Kidney (tissue), 22 donors: ENCODE measurements at places on chromosomes 7 and 10. TPM values are rescaled to one million over a fixed set of nuclear protein-coding genes. Genes with fewer than 3 reads are reported as not detected.

The CCDC71L gene
- total RNA-seq: 26.2 TPM

The NKX2-3 gene
- total RNA-seq: not detected

The SLC18A2 gene
- total RNA-seq: 4.6 TPM

The NHLRC2 gene
- total RNA-seq: 40.8 TPM

The OGDHL gene
- 82.8 TPM for total RNA-seq

The ASB13 gene
- total RNA-seq: 47.7 TPM

The PPP1R3C gene
- total RNA-seq: 20.3 TPM

The C7orf57 gene
- total RNA-seq: 0.63 TPM

The SPDYE5 gene
- total RNA-seq: not detected

The NRG3 gene
- total RNA-seq: 5.4 TPM

The CABCOCO1 gene
- 2.3 TPM for total RNA-seq

The LLCFC1 gene
- not detected for total RNA-seq

The TPK1 gene
- total RNA-seq: 15.5 TPM

The PRKCQ gene
- total RNA-seq: 17.5 TPM

The FOXI2 gene
- 1.1 TPM for total RNA-seq

GRCh38 chr7:24916463-24917040 lies 63.4 kb downstream of the OSBPL3 start:
- DNase-seq: no peak

DNA sequence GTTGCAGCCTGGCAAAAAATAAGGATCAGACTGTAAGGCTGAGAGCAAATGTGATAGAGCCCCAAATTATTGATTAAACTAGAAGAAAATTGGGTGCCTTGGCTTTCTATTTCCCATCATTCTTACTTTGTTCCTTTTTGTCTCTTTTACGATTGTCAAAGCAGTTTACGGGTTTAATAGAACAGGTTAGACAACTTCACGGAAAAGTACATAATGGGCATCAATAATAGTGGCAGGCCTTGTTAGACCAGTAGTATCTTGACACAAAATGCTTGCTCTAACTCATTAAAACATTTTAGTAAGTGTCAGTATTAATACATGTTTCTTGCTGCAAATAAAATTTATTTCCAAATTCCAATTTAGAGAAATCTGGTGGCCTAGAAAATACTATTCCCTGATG lies 14.5 kb upstream of the GGCT start:
- no peak for DNase-seq

DNA sequence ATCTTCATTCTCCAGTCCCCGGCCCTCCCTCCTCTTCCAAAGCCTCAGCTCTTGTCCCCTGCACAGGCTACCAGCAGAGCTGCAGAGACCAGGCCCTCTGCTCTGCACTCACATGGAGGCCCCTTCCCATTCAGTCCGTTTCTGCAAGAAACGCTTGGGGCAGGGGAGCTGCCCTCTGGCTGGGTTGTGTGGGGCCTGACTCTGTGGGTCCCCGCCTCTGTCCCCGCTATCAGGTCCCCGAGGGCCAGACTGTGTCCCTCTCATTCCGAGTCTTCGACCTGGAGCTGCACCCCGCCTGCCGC lies 1.5 kb downstream of the PCOLCE start:
- no peak for DNase-seq

DNA sequence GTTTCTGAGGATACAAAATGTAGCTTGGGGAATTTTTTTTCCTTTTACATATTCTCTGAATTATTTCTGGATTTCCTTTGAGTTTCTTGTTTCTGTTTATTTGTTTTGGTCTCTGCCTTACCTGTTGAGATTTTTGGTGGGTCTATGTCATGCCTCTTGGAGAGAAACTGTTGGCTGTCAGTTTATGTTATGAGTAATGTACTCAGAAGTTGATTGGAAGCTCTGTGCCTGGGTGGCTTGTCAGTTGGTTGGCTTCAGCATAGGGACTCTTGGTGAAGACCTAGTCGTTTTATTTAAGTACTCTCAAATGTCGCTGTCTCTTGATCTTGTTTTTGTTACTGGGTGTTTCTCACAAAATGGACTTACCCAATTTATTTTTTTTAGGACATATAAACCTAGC lies 132.4 kb downstream of the CDK14 start:
- no peak for DNase-seq

DNA sequence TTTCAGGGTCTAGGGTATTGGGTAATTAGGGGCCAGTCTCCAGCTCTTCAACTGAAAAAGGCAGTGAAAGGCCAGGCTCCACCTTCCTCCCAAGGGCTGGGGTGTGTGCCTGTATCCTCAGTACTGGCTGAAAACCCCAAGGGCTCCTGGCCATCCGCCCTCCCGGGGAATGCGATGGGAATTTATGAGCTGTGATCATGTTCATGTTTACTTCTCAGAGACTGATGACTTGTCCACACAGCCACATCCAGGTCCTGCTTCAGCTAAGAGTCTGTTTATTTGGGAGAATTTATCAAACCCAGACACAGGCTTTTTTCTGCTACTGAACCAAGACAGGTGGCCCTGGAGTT lies 91.7 kb downstream of the CCDC3 start:
- DNase-seq: peak; percentile 65

DNA sequence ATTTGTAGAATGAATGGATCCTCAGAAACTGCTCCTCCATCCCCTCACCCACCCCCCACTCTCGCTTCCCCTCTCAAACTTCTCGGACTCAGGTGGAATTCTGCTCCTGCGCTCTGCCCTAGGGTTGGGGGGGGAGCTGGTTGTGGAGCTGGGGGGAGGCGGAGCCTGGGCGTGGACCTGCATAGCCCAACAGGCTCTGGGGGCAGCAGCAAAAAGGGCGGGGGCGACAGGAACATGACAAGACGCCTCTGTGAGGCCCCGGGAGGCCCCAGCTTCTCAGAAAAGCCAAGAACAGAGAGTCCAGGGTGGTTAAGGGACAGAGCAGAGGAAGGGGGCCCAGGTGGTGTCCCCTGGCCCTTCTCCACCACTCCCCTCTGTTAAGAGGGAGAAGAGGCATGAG lies 3.5 kb downstream of the TSC22D4 start:
- no peak for DNase-seq

- no peak for DNase-seq
Observed at GRCh38 chr7:134690016-134690415, 43.4 kb downstream of the BPGM start.

- DNase-seq: no peak
Observed at GRCh38 chr10:88582411-88582805, 710 bp downstream of the RNLS start.

DNA sequence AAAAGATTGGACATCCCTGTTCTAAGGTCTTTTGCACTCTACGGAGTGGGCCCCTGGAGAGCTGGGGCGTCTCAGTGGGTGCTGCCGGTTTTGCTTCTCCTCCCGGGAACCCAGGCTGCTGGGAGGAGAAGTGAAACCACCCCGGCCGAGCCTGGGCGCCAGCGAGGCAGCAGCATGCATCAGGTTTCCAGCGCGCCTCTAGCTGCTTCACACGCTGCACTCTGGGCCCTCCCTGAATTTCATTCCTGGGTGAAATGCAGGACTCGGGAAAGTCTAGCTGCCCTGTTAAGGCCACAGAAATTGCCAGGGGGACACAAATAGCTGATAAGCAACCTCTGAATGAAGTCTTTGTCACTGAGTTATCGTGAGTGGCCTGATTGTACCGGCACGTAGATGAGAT lies 127.4 kb downstream of the TRRAP start:
- DNase-seq: no peak

- no peak for DNase-seq
Observed at GRCh38 chr10:80611481-80612185, 73.9 kb downstream of the SH2D4B start.

DNA sequence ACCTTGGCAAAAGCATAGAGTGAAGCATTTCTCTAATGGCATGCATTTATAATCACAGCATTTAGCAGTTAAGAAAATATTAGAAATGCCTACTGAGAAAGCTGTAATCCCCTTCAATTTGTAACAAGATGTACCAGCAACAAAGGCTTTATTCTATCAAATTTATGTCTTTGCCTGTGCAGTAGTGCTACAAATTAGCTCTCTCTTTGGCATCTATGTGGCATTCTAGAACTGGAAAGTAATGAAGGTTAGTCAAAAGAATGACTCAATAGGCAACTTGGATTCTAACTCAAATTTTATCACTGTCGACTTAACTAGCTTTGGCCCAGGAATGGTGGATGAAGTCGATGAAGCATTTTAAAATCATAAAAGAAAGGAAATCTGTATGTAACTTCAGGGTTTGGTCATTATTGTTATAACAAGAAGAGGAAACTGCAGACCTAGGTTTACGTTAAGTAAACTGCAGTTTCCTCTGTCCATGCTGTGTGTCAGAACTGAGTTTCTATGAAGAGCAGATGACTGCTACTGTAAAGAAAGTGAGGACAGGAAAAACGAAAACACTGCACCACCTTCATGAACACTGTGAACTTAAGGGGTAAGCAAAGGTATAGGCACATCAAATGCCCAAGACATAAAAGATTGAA lies 140.0 kb downstream of the RAPGEF5 start:
- no peak for DNase-seq

DNA sequence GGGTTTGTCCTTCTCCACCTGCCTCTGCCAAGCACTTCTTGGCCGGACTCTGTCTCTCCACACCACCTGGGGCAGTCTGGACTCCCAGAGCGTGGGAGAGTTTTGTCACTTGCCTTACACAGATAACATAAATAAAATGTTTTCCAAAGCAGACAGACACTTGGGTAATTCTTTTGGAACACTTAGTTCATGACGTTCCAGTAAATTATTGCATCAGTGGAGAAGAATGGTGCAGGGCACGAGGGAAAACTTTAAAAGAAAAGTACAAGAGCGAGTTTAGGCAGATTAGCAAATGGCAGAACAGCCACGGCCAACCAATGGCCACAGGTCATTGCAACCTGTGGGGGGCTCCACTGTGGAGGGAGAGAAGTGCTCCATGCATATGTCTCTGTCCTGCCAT lies 170.6 kb upstream of the GRB10 start:
- DNase-seq: no peak

- DNase-seq: no peak
Observed at GRCh38 chr7:131501422-131501821, 55.0 kb downstream of the PODXL start.

DNA sequence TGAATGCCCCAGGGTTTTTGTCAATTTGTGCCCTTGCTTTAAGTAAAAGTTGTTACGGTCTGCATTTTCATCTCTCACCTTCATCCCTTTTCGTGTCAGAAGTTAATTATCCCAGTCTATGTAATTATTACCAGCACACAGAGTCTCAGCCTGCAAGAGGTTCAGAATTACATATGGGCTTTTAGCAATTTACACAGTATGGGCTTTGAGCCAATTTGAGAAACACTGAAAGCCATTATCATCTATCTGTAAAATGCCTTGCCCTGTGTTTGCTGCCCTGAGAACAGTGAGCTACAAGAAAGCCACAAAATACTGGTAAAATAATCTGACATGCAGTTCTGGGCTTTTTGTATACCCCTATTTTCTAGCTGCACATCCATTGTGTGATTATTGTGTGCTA lies 125.6 kb upstream of the STEAP4 start:
- DNase-seq: peak; percentile 17

- DNase-seq: no peak
Observed at GRCh38 chr7:19161671-19162070, 16.4 kb upstream of the FERD3L start.

- no peak for DNase-seq
Observed at GRCh38 chr7:128945668-128946366, 8.1 kb downstream of the IRF5 start.

DNA sequence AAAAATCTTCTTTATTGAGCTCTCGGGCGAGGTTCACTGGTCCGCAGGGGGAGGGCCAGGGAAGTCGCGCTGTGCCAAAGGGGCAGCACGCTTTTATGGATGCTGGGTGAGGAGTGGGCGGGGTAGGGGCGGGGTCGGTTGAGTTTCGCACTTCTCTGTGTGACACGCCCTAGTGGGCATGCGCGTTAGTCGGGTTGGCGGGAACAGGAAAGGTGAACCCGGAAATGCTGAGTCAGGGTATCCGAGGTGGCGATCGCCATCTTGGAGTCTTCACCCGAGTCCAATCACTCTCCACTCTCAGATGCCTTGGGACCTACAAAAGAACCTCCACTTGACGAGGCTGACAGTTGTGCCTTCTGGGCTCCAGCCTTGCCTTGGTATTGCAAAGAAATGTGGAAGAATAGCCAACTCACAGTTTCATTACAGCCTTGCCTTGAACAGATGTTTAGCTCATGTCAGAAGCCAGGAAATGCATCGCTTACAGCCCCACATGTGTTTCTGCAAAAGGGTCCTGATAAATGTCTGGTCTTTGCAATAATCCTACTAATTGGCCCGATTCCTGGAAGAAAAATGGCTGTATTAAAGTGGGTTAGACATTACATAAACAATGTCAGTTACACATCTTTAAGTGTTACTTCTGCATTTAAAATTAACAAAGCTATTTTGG lies 64.1 kb downstream of the AHR start:
- peak; percentile 30 for DNase-seq

DNA sequence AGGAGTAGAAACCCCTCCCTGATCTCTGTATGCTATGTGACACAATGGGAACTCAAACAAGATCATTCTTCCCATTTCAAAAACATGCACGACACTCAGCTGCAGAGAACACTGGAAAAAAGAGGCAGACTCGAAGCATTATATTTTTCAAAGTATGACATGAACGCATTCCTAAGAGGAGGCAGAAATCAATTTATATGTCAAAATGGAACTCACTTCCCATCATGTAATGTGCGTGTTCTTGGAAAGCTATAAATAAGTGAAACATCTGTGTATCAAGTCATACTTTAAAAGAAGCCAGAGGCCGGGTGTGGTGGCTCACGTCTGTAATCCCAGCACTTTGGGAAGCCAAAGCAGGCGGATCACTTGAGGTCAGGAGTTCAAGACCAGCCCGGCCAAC lies 142.7 kb downstream of the ICA1 start:
- DNase-seq: no peak

DNA sequence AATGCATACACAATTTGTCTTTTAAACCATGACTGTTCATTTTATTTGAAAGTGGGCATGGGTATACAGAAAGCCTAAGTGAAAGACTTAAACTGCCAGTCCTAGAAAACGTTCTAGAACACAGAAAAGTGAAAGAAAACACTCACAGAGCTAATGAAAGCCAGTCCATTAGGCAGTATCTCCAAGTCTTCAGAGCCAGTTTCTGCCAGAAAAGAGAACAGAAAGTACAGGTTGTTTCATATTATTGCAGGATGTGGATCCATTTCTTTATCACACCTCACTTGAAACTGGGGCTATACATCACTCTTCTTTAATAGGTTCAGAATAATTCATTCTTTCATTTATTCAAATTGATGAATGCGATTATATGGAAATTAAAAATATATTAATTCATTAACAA lies 7.7 kb downstream of the PON1 start:
- DNase-seq: no peak

GRCh38 chr7:6078548-6078947 lies 47.4 kb downstream of the ANKRD61 start:
- no peak for DNase-seq

- DNase-seq: no peak
Observed at GRCh38 chr7:17663061-17663675, 277.1 kb downstream of the SNX13 start.

GRCh38 chr10:35447693-35448407 lies 111.5 kb downstream of the CCNY start:
- no peak for DNase-seq

- no peak for DNase-seq
Observed at GRCh38 chr7:155450970-155451801, 6.7 kb upstream of the EN2 start.
